Left hindlimb (tissue), 1 donor: ENCODE measurements at places on chromosomes 7 and 10.

GRCh38 chr10:45280113-45280760 is 35.2 kb downstream of the OR13A1 start:
- DNase-seq, result no peak

DNA sequence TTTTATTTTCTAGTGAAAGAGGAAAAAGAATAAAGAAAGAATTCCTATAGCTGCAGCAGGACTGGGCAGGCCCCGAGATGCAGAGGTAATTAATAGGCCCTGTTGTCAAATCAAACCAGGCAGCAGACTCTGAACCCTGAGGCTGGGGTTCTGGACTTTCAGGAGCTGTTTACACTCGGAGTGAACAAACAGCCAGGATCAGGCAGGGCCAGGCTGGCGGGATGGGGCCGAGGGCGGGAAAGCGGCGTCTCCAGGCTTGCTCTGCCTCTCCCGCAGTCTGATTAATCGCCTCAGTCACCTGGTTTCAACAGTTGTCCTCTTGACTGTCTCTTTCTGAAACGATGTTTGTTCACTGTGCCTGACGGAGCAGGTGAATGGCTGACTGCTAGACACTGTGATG is 675.4 kb upstream of the FOXK1 start:
- no peak for DNase-seq

DNA sequence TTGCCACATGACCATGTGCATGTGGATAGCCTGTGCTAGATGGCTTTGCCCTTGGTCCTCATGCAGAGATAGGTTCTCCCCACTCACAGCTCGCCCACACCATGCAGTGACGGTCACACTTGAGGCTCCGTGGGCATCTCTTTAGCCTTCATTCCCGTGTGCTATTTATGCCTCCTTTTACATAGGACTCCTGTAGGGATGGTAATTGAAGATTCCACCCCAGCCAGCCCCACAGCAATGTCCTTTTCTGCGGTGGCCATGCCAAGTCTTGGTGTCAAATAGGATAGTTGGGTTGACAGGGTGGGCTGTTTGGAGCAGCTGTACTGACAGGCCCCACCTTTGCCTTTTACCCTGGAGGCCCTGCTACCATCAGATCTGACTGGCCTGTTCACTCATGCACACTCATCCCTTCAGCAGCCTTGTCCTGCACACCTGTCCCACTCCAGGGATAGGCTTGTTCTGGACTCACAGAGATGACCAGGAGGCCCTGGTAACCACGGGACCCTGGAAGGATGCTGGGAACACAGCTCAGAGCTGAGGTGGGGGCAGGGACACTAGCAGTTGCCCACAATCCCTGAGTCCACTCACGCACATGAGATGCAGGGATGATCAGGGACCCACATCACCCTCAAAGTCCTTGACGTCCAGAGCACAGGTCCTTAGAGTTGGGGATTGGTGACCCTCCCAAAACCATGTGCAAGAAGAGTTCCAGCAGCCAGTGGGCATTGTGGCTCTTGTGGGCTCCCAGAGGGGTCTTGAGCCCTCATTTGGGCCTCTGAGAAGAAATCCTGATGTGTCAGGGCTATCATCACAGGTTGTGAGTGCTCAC is 71.2 kb downstream of the ADCY1 start:
- no peak for DNase-seq

- DNase-seq, result no peak
Observed at GRCh38 chr7:121561717-121562116, 165.6 kb upstream of the FAM3C start.
